ENCODE measurements at places on chromosomes 12 and 14. TPM values are rescaled to one million over a fixed set of nuclear protein-coding genes. Genes with fewer than 3 reads are reported as not detected.

The SIX6 gene
- not detected for total RNA-seq

The KITLG gene
- 9.5 TPM for total RNA-seq

The SEL1L gene
- 28.5 TPM for total RNA-seq

The STYK1 gene
- total RNA-seq = 0.69 TPM

DNA sequence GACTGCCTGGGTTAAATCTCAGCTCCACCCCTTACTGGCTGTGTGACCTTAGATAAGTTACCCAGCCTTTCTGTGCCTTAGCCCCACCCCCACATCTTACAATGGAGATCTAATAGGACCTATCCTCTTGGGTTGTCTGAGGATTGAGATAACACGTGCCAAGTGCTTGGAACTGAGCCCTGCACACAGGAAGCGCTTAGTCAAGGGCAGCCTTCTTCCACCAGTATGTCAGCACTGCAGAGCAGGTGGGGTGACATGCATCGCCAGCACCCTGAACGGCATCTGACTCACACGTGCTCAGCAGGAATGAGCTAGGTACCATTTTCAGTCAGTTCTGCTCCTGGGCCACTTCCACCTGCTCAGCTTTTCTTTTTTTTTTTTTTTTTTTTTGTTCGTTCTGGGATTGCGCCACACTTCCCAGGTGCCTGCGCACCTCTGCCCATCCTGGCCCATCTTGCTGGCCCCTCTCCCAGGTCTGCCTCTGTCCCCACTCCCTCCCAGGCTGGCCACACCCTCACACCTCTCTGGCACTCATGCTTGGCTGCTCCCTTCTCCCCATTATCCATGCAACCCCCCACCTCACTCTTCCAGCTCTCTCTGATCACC is 19.6 kb downstream of the LGMN start:
- peak; percentile 91 for DNase-seq

- DNase-seq = no peak
These were observed 835 bp downstream of the FGD4 start for GRCh38 chr12:32400114-32400672.

GRCh38 chr12:103667125-103667524 is 80.1 kb downstream of the STAB2 start:
- no peak for DNase-seq

DNA sequence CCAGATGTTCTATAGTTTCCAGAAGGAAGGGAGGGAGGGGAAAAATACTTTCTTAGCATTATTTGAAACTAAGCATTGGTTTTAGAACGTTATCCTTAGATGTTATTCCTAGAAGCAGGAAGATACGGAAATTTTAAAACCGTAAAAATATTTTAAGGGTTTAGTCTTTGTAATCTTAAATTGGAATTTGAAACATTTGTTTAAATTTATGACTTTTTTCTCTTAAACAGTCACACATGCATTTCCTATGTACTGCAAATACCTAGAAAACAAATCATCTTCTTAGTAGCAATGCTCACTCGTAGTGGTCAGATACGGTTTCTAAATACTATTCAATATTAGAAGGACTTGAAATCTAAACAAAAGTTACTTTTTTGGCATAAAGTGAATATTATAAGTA is 282.0 kb downstream of the ERC1 start:
- DNase-seq = no peak

DNA sequence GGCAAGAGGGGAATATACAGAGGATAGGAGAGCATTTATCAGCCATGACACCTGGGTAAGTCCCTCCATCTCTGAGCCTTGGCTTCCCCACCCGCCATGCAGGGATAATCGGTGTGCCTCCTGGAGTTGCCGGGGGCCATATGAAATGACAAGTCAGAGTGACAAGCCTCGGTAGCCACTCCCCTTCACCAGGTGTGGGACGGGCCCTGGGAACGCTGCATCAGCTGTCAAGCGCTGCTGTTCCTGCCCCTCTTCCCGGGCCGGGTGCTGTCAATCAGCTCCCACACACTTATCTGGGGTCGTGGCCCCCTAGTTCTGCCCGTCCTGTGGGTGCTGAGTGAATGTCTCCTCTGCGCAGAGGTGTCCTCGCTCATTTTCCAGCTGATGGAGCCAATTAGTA is 57.2 kb downstream of the MVK start:
- no peak for DNase-seq

DNA sequence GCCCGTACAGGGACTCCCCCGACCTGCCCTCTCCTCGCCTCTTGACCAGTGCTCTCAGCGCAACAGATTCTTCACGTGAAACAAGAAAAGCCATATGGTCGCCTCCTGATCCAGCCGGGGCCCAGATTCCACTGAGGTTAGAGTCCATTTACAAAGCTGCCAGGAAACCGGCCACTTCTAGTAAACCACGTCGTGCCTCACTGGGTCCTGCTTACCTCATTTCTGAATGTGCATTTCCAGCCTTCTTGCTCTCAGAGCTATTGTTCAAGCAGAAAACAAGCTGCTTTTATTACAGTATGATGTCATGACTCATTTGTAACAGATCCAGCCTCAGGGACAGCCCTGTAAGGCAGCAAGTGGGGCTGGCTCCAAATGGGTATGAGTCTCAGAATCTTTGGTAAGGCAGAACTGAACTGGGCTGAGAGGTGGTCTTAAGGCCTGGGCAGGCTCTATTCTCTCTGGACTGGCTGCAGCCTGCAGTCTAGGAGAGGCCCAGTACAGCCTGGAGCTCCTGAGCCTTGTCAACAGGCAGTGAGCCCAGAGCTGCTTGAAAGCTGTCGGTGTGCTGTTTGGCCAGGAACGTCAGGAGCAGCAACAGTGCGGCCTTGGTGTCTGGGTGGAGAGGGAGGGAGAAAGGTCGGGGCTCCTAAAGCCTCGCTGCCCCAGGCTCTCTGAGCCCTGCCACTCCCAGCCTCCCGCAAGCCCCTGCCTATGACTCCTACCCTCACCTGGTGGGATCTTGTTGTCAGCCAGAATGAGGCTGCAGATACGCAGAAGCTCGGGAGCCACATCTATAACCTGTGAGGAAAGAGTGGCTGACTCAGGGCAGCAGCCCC is 8.3 kb downstream of the REC8 start:
- DNase-seq = peak; percentile 28

GRCh38 chr14:53537422-53538315 is 384.5 kb upstream of the DDHD1 start:
- DNase-seq = no peak

DNA sequence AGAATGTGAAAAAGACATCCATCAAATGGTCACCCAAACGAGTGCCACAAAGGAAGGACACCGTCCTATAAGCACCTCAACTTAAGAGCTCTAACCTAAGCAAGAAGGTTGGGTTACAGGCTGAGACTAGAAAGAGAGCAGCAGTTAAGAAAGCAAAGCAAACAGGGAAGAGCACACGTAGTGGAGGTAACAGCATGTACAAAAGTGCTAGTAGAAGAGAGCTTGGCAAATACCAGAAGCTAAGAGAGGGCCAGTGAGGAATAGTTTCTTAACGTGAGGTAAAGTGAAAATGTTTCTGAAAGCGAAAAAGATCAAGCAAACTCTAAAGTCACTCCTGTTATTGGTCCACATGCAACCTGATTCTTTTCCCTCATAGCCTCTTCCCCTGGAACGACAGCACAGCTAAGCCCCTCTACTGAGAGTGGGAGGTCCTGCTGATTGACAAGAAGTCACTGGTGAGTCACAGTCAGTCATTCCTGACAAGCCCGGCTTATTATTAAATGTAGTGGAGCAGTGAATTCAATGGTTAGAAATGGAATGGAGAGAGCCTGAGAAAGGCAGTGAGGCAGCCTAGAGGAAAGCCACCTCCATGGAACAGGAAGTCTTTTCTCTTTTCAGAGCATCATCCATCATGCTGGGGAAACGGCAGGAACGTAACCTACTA is 204.4 kb downstream of the SLC25A21 start:
- peak; percentile 32 for DNase-seq

GRCh38 chr12:105978686-105979085 is 160.1 kb downstream of the NUAK1 start:
- DNase-seq = no peak

- DNase-seq = no peak
These were observed 89.6 kb downstream of the ERC1 start for GRCh38 chr12:1080520-1081223.

- peak; percentile 64 for DNase-seq
These were observed 44.8 kb downstream of the SLC17A8 start for GRCh38 chr12:100401660-100402059.

Measured in HT1080 (cell line).